ENCODE measurements at places on chromosomes 2 and 18. TPM values are rescaled to one million over a fixed set of nuclear protein-coding genes. Genes with fewer than 3 reads are reported as not detected.
A peak's percentile ranks its signal among the peaks of the same experiment; 100 is the strongest.

DNA sequence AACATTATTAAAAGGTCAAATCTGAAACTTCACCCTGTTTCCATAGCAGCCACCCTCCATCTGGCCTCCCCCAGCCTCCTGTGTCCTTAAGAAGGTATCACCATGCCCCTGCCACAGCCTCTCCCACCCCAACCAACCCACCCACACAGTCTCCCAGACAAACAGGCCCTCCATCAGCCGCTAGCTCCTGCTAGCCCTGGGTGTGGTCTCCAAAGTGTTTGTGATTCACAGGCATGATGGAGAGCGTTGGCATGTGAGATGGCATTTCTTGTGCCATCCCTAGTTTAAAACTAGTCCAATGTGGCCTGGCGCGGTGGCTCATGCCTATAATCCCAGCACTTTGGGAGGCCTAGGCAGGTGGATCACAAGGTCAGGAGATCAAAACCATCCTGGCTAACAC lies 44.9 kb upstream of the GPR45 start:
- no peak for DNase-seq

DNA sequence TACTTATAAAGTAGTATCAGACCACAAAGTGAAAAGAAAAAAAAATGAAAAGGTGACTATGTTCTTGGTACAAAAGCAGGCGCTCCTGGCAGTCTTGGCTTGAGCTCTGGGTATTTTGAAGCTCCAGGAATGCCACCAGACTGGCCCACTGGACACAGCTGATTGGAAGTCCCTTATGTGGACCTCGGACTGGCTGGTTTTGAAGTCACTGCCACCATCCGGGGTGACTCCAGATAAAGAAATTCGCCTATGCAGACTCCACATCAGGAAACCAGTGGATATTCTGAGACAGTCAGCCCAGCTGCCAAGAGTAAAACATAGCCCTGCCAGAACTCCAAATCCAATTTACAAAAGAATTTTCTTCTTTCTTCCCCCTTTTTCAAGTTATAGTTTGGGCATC lies 28.0 kb downstream of the ACKR3 start:
- DNase-seq = no peak

GRCh38 chr2:201248288-201248844 lies 12.0 kb upstream of the CASP8 start:
- no peak for DNase-seq

- DNase-seq = no peak
Observed at GRCh38 chr18:75173125-75173432, 35.9 kb downstream of the PTGR3 start.

Gene KLHL41
- 0.07 TPM for total RNA-seq

GRCh38 chr2:24107-24506 lies 22.2 kb downstream of the FAM110C start:
- DNase-seq = peak; percentile 76

GRCh38 chr2:199659207-199659606 lies 191.8 kb downstream of the FTCDNL1 start:
- DNase-seq = peak; percentile 56

GRCh38 chr18:33959609-33960008 lies 265.1 kb downstream of the NOL4 start:
- DNase-seq = no peak

DNA sequence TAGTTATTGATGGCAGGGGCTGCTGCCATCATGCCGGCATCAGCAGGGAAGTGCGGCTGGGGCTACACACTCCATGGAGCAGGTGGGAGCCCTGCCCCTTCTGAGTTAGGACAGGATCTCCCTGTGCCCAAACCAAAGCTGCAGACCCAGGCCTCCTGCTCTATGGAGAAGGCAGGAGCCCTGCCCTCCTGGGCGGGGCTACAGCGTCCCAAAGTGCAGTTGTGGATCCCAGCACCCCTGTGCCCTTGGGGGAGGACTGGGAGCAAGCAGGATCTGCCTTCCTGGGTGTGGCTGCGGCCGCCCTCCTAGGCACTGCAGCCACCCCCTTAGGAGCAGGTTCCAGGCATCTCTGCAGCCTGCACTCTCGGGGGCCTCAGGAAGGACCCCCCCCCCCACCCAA lies 1392.4 kb upstream of the SLC39A10 start:
- no peak for DNase-seq

GRCh38 chr18:22200611-22201225 lies 31.3 kb downstream of the GATA6 start:
- DNase-seq = no peak

Gene CYP26B1
- not detected for total RNA-seq

DNA sequence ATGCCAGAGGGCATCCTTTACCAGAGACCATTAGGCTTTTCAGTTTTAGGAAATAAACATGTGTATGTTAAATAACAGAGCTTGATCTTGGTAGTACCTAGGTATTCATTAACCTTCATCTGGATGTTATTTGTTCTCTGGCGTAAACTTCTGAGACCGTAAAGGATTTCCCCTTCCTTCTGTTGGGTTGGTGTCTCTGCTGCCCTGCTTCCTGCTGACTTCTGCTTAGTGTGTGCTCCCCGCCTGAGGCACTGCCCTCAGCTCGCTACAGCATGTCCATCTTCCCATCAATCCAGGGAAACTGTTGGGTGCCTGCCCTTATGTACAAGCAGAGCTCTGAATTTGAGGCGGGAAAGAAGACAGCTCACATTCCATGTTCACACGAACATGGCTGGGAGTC lies 177.9 kb downstream of the TPGS2 start:
- DNase-seq = no peak

DNA sequence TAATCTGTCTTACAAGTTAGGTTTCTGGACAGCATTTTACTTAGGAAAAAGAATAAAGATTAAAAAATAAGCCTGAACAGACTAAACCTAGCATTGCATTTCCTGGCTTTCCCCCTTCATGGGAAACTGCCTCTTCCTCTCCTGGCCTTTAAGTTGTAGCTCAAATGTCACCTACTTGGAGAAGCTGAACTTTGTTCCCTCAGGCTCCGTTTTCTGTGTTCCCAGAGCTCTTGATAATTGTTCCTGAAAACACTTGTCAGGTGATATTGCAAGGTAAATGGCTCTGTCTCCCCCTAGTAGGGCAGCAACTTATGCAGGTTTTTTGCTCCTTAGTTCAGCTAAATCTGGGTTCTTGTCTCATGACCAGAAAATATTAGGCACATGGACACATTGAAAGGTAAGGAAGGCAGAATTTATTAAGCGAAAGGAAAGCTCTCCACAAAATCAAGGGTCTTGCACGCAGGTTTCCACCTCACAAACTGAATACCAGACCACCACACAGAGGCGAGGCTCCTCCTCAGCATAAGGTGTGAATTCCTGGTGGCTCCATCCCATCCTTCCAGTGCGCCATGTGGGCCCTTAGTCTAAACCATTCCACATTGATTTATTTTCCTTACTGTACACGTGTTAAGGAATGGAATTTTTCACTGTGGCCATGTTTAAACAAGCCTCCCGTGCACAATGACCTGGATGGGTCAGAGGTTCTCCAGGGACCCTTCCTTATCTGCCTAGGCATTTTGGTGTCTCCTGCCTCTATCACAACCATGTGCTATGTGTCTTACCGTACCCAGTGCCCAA lies 229.3 kb downstream of the HNMT start:
- no peak for DNase-seq

DNA sequence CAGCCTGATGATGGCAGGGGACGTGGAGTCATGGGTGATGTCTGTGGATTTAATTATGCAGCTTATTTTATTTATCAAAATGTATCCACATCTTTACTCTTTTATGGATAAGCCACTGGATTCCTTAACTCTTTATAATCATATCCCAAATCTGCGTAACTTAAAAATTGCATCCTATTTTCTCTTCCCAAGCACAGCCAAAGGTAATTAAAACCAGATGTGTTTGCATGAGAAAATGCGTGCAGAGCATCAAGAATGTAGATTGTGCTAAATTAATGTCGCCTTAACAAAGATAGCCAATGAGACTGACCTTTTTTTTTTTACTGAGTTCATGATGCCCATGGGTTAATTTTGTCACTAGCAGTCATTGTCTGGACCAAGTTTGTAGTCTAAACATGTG lies 10.0 kb downstream of the SH3RF3 start:
- DNase-seq = no peak

DNA sequence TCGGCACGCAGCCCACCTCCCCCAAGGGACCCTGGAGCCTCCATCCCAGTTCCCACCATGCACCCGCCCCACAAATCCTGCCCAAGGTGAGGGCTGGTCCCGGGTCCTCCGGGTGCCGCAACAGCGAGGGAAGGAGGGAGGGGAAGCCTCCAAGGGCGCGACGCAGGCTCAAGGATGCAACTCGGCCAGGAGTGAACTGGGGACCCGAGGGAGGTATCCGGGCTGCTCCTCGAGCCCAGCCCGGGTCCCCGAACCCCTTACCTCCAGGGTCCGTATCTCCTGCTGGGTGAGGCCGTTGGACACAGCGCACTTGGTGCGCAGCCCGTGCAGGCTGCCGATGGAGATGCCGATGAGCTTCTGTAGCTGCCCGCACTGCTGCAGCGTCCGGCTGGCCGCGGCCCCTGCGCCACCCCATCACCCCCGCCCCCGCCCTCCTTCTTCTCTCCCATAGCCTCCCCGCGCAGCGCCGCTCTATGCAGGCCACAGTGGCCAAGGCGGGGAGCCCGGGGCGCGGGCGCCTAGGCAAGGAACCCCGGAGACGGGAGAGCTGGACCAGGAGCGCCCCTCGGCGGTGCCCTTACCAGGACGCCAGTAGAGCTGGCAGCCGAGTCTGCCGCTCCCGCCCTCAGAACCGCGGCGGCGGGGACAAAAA lies 124.1 kb downstream of the ANKRD30BL start:
- no peak for DNase-seq

Gene DCDC2C
- not detected for total RNA-seq

- no peak for DNase-seq
Observed at GRCh38 chr2:38375696-38376345, 1.3 kb downstream of the ATL2 start.

DNA sequence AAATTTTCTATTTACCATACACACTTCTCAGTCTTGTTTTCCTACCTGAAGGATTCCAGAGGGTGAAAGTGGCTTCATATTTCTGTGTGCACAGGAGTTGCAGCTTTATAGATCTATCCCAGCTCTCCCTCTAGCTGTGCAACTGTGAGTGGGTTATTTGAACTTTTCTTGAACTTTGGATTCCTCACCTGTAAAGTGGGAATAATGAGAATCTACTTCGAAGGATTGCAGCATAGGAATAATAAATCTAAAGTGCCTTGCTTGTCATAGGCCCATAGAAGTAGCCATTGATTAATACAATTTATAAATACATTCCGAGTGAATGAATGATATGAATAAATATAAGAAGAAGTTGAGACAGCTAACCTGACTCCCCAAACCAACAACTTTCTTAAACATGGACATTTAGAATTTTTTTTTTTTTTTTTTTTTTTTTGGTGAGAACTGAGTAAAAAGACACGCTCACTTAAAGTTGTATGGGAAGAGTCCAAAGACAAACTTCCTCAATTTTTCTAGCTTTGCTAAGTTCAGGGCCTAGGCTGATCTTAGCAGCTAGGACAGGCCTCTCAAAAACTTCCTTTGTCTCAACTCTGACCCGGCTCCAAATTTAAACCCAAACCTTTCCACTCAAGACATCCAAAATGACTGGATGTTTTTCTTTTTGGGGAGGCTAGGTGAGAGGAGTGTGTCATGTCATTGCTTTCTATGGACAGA lies 203.3 kb upstream of the FBXO11 start:
- DNase-seq = no peak
